Right ventricle myocardium superior (tissue), 1 donor: ENCODE measurements at places on chromosomes 6 and 20. TPM values are rescaled to one million over a fixed set of nuclear protein-coding genes. Genes with fewer than 3 reads are reported as not detected.

DNA sequence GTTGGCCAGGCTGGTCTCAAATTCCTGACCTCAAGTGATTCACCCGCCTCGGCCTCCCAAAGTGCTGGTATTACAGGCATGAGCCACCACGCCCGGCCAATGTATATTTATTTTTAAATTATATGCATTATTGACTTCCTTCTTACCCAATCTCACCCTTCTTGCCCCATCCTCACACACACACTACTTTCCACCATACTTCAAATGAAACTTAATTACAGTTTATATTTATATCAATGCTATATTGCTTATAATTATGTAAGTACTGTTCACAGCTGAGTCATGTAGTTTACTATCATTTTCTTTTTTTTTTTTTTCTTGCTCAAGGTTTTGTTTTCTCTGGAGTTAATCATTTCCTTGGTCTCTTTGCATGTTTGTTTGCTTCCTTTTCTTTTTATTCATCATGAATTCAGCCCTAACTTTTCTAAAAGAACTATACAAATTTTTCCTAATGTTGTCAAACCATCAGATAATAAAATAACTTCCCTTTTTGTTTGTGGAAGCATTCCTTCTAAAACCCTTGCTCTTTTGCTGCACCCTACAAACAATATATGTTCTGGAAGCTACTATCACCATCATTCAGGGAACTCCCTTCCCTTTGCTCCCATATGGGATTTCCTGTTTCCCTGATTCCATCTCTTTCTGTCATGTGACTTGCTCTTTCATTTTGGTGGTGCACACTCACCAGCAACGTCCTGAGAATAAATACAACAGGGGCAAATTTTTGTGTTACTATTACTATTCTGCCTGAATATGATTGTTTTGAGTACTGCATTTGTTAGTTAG is 201.7 kb upstream of the SASH1 start:
- no peak for DNase-seq

Gene PKIB
- total RNA-seq = 0.22 TPM

DNA sequence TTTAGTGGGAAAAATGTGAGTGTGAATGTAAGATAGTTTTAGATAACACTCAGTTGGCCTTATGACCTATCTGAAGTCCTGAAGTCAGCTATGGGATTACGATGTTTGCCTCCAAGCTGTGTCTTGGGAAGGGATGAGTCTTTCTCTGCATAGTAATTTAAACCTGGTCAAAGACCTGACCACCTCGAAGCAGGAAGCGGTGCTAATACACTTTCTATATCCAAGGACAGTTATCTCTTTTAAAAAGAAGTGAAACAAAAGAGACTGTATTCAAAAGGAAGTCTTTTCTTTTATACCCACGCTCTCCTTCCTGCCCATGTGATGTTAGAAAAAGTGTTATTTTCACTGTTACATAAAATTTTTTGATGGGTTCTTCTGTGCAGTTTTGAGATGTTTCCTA is 94.9 kb downstream of the JARID2 start:
- DNase-seq = no peak

DNA sequence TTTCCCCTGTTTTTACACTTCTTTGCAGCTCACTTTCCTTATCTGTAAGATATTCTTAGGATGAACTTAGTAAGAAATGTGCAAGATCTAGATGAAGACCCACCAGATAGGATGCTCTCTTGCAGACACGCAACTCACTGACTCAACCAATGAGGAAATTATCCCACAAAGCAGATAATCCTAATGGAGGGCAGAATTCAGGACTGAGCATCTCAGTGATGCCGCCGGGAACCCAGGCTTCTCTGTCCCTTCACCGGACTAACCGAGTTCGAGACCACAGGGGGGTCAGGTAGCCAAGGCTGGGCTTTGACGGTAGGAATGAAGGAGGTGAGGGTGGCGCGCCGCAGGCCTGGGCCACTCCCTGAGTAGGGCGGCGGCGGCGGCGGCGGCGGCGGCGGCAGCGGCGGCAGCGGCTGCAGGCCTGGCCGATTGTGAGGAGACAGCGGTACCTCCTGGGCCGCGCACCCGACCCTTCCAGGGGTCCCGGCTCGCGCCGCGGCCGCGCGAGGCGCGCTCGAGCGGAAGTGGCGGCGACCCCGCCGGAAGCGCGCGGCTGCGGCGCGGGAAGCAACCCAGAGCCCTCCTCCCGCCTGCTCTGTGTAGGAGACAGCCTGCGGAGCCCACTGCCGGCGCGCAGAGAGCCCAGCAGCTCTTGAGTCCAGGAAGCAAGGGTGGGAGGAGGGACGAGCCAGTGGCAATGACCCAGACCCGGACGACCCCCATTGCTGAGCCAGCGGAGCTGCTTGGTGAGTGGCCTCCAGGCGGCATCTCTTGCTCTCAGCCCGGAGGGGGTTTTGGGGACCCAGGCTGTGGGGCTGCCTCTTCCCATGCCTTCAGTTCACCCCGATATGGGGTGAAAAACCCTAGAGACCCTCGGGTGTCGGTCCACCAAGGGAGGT is at the start of gene KHDC1:
Gene KHDC1 (minus strand): TSS at position 526 of the 899 bp plus-strand sequence. CDS start 20,679 bp downstream, outside the sequence.
- DNase-seq = peak; percentile 67

Gene SFTA2
- not detected for total RNA-seq

GRCh38 chr6:89411145-89412070 is 665 bp downstream of the RRAGD start:
- peak; percentile 61 for DNase-seq

GRCh38 chr20:9978397-9979004 is 56.3 kb upstream of the ANKEF1 start:
- no peak for DNase-seq

- DNase-seq = no peak
Measured at GRCh38 chr6:9504191-9504590, 910.7 kb downstream of the TFAP2A start.

GRCh38 chr6:111484633-111484930 is 1.6 kb upstream of the REV3L start:
- DNase-seq = no peak

Gene OR2J3
- not detected for total RNA-seq

DNA sequence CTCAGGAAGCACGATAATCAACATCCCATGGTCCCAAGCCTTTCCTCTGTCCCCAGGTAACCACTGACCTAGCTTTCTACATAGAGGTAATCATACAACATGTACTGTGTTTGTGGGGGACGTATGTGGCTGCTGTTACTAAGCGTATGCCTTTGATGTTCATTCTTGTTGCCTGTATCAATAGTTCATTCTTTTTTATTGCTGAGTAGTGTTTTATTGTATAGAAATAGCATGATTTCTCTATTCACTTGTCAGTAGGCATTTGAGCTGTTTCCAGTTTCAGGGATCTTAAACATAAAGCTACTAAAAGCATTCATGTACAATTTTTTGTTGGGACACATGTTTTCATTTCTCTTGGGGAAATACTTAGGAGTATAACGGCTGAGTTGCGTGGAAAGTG is 185.4 kb downstream of the PACRG start:
- no peak for DNase-seq

DNA sequence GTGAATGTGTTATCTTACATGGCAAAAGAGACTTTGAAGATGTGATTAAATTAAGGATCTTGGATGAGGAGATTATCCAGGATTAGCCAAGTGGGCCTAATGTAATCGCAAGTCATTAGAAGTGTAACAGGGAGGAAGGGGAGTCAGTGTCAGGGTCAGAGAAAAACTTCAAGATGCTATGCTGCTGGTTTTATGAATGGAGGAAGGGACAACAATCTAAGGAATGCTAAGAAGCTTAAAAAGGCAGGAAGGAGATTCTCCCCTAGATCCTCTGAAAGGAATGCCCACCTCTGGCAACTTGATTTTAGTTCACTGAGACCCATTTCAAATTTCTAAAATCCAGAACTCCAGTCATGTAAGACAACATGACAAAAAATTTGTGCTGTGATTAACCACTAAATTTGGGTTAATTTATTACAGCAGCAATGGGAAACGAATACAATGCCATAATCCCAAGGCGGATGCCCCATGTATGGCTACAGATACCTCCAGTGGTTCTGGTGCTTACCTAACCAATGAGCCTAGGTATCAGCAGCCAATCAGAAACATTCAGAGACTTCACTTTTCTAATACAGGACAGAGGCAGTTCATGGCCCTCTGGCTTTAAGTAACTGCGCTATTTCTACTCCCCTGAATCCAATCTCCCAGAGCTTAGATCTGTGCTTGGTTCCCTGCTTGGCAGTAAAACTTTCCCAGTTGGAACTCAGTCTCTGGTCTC is 3.6 kb upstream of the TAAR8 start:
- DNase-seq = no peak

DNA sequence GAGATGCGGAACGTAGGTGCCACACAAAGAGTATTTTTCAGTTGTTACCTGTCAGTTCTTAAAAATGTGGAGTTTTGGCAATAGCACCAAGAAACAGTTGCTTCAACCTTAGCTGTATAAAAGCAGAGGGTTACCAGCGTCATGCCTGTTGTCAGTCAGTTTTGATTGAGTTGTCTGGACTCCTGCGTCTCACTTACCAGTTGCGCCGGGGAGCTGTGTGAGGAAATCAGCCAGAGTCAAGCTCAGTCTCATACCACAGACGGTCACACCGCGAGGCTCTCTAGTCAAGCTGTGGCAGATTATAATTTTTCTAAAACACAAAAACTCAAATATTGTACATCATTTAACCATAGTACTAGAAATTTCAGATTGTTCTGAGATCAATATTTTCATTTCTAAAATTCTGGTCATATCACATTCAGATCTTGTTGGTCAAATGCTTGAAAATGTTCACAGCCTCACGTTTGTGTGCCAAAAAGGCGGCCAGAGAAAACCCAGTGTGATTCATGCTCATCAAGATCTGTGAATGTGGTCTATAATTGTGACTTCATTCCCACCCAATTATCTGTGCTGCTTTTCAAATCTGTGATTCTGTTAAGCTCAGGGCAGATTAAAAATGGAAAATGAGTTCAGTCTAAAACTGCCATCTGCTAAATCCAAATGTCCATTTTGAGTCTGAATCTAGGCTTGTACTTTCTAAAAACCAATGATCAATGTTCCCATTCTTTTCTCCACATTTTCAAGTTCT is 37.5 kb downstream of the SASH1 start:
- DNase-seq = no peak

Gene GTSF1L
- total RNA-seq = not detected

DNA sequence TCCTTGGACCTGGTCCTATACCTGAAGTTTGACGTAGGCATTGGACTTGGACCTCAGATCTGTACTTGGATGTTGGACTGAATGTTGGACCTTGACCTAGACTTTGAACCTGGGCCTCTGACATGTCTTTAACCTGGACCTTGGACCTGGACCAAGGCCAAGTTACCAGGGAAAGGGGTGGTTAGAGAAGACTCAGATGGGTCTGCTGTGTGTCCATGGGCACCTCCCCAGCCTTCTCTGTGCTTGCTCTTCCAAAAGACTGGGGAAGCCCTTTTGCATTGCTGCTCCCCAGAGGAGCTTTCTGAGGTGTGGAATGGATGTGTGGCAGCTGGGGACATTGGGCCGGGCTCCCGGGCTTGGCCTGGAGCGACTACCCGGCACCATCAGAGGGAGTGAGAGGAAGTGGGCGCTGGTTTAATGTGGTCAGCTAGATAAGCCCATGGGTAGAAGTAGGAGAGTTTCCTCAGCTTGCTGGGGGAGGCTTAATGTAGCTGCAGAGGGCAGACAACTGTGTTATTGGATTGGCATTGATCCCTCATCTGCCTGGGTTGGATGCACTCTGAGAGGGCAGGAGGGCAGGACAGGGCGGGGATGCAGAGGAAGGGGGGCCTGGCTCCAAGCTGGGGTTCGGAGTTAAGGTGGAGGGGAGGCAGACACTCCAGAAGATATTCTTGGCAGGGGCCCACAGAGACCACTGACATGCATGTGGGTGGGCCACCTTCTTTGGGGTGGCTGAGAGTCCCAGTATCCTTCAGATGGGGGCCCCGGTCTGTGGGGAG is 4.2 kb downstream of the SCRT2 start:
- DNase-seq = no peak

Gene CCDC28A
- 6.8 TPM for total RNA-seq
